ENCODE measurements at places on chromosomes 4 and X.

DNA sequence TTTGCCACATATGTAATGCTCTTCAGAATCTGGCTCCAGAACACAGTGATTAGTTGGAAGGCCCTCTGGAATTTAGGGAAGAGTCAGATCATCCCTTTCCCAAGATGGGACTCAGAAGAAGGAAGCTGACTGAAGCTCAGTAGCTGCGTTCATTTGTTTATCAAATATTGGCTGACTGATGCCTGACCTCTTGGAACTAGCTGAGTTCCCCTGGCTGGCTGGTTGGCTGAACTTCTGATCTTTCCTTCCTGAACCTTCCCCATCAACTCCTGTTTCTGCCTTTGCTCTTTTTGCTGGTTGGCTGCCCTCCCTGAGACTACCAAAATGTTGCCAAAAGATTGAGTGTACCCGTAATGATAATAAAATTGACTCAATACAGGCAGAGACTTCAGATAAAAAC, 866.5 kb upstream of the INTU start:
- no peak overlapping the region for H3K4me3 ChIP-seq
- peak overlapping the region; percentile 31 for H3K27ac ChIP-seq
- DNase-seq = peak; percentile 59
- no peaks in the 10 kb centered on the region for H3K4me1 ChIP-seq
- no peaks in the 10 kb centered on the region for H3K27me3 ChIP-seq

GRCh38 chr4:77697860-77698590, 92.4 kb downstream of the CXCL13 start:
- no peaks in the 10 kb centered on the region for H3K36me3 ChIP-seq
- no peaks in the 10 kb centered on the region for H3K4me1 ChIP-seq
- peak overlapping the region; percentile 15 for H3K4me3 ChIP-seq
- peak; percentile 17 for DNase-seq

DNA sequence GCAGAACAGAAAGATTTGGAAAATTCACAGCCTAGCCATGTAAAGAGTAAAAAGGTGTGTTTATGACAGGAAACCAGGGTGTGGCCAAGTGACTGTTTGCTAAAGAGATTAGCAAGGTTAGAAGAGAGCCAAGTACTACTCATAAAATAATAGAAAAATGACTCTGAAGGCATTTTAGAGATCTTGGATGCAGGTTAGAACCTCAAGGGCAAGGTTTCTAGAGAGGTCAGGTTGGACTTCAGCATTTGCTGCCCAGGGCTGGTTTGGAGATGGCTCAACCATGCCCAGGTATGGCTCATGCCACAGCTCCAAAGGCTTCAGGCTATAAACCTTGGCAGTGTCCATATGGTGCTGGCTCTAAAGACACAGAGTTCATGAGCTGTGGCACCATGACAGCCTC, 40.6 kb upstream of the ADGRA3 start:
- no peaks in the 10 kb centered on the region for H3K36me3 ChIP-seq
- no peak for DNase-seq
- no peak overlapping the region for H3K4me3 ChIP-seq
- no peaks in the 10 kb centered on the region for H3K4me1 ChIP-seq

- H3K27ac ChIP-seq = no peak overlapping the region
- H3K36me3 ChIP-seq = no peaks in the 10 kb centered on the region
- no peaks in the 10 kb centered on the region for H3K4me1 ChIP-seq
- no peak for DNase-seq
- no peaks in the 10 kb centered on the region for H3K27me3 ChIP-seq
Measured at GRCh38 chrX:97366237-97366636, 482.5 kb downstream of the RPA4 start.

- no peak overlapping the region for H3K27ac ChIP-seq
- no peaks in the 10 kb centered on the region for H3K4me1 ChIP-seq
- no peak overlapping the region for H3K4me3 ChIP-seq
- H3K36me3 ChIP-seq = no peaks in the 10 kb centered on the region
- no peaks in the 10 kb centered on the region for H3K27me3 ChIP-seq
Measured at GRCh38 chr4:107166181-107166580, 130.1 kb upstream of the DKK2 start.

DNA sequence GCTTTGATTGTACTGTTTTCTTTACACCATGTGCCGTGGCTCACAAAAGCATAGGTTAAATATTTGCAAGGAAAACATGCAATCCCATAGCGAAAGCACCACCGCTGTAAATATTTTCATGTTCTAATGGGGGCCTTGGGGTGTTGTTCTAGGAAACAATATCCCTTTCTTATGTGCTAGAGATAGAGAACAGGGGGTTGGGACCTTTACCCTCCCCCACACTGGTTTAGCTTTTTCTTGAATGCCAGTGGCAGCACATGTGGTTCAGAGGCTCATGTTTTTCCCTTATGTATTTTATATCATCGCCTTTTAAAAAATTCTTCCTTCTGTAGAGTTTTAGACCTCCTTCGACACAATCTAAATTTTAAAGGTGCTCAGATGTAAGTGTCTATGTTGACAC, 422.6 kb upstream of the TENM3 start:
- H3K4me3 ChIP-seq = no peak overlapping the region
- H3K4me1 ChIP-seq = no peaks in the 10 kb centered on the region
- no peaks in the 10 kb centered on the region for H3K27me3 ChIP-seq
- no peaks in the 10 kb centered on the region for H3K36me3 ChIP-seq

GRCh38 chr4:151460434-151460833, 51.5 kb downstream of the FHIP1A start:
- no peaks in the 10 kb centered on the region for H3K36me3 ChIP-seq
- H3K27me3 ChIP-seq = no peaks in the 10 kb centered on the region
- H3K4me1 ChIP-seq = no peaks in the 10 kb centered on the region
- DNase-seq = no peak
- no peak overlapping the region for H3K4me3 ChIP-seq
- H3K27ac ChIP-seq = no peak overlapping the region

DNA sequence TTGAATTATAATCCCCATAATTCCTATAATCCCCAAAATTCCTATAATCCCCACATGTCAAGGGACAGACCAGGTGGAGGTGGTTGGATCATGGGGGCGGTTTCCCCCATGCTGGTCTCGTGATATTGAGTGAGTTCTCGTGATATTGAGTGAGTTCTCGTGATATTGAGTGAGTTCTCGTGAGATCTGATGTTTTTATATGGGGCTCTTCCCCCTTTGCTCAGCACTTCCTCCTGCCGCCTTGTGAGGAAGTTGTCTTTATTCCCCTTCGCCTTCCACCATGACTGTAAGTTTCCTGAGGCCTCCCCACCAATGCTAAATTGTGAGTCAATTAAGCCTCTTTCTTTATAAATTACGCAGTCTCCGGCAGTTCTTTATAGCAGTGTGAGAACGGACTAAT, 36.6 kb upstream of the GPR78 start:
- H3K4me1 ChIP-seq = no peaks in the 10 kb centered on the region
- no peak overlapping the region for H3K27ac ChIP-seq
- DNase-seq = no peak
- no peaks in the 10 kb centered on the region for H3K27me3 ChIP-seq

Data from right lobe of liver (tissue), 6 donors.